ENCODE measurements at places on chromosomes 3 and 15.

GRCh38 chr15:61057376-61057775 is 171.7 kb downstream of the RORA start:
- DNase-seq: no peak

- DNase-seq: no peak
Observed at GRCh38 chr3:123818921-123819429, 65.2 kb downstream of the MYLK start.

GRCh38 chr3:40681658-40682055 is 156.9 kb downstream of the ZNF621 start:
- no peak for DNase-seq

GRCh38 chr3:105788593-105788992 is 80.2 kb downstream of the CBLB start:
- no peak for DNase-seq

DNA sequence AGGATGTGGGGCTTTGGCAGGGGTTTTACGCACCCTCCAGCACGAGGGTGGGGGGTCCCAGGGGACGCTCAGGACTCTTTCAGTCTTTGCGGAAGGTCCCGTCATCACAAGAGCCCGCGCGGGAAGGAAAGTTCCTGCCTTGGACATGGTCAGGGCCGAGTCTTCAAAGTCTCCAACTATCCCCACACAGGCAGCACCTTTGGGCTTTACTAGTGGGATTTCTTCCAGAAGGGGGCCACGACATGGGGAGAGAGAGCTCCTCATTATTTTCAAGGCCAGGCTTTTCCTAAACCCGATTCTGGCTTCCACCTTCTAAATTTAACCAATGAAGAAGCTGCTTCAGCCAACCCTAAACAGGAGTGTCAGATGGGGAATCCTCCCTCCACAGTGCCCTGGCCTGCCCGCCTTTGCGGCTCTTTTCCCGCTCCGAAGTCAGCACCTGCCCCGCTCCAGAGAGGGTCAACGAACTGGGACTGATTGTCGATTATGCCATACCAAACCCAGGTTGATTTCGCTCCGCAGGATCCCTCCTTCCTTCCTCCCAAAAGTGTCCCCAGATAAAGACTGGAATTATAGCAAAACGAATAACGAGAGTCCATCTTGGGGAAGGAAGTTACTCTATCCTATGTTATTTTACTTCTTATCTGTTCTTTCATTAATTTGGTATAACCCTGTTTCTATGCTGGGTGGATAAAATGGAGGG is 11.0 kb downstream of the SHOX2 start:
- no peak for DNase-seq

- DNase-seq: no peak
Observed at GRCh38 chr3:107366766-107367165, 10.5 kb upstream of the CCDC54 start.

- no peak for DNase-seq
Observed at GRCh38 chr3:187519428-187519890, 150.7 kb downstream of the SST start.

- no peak for DNase-seq
Observed at GRCh38 chr3:171187706-171188290, 161.3 kb upstream of the SLC2A2 start.

DNA sequence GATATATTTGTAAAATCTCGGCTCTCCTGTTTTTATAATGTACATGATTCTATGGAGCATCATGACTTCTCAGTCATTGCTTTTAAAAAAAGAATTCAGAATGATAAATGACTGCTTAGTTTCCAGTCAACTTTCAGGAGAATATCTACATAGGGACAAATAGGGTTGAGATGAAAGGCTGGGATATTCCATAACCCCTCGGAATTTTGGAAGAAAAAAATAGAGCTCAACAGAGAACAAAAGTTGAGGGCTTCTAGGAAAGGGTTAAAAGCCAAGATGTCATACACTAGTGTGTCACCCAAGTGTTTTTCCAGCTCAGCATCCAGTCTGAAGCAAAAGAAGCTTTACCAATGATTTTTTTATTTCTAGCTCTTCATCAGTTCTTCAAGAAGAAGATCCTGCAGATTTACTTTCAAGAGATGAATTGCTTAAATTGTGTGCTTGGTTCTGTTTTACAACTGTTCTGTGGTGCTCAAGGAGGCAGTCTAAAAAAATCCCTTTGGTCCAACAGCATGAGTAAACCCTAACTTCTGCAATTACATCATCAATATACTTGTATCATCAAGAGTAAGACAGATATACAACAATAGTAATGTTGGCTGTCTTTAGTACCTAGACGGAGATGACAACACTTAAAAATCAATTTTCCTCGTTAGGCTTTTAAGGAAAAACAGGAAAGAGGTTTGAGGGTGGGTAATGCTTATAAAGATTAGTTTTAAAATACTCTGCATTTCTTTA is 979 bp downstream of the UNC13C start:
- DNase-seq: no peak

- no peak for DNase-seq
Observed at GRCh38 chr15:34358948-34359347, 8.0 kb downstream of the LPCAT4 start.

DNA sequence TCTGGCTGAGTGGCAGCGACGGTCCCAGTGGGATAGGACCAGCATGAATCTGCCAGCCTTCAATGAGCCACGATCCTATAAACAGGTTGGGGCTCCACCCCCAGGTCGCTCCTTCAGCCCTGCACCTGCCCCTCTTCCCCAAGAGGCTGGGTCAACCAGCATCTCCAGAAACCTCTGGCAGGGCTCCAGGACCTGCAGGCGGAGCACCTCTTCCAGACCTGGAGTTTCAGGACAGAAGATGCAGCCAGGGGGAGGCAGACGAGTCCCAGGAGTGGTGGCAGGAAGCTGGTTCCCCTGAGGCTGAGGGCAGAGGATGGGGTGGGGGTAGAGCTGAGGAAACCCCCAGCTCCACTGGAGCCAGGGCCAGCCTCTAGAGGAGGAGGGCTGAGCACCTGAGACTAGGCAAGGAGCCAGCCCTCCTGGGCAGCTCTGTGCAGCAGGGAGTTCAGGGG is at the start of gene PLA2G4D:
Gene PLA2G4D, minus strand, starts transcription at position 51 of the 452 bp plus-strand sequence. CDS start 103 bp downstream, outside the sequence.
- no peak for DNase-seq

DNA sequence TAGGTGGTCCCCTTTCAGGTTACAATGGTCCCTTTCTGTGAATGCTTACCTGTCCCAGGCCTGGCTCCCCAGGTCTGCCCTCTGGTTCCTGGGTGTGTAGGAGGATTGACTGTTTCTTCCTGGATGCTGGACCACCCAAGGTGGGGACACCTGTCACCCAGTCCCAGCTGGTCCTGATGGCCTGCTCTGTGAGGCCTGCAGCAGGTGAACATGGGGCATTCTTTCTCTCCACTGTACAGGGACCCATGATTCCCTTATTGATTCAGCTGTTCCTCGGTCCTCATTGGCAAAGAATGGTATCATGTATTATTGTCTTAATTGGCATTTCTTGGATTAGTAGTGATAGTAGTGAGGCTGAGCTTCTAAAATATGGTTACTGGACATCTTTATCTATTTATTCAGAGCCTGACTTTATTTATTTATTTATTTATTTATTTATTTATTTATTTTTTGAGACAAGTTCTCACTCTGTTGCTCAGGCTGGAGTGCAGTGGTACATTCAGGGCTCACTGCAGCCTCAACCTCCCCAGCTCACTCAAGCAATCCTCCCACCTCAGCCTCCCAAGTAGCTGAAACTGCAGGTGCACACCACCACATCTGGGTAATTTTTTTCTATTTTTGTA is 8.8 kb upstream of the DNAJA4 start:
- DNase-seq: no peak

GRCh38 chr3:69097407-69098086 is 12.8 kb downstream of the ARL6IP5 start:
- DNase-seq: no peak

DNA sequence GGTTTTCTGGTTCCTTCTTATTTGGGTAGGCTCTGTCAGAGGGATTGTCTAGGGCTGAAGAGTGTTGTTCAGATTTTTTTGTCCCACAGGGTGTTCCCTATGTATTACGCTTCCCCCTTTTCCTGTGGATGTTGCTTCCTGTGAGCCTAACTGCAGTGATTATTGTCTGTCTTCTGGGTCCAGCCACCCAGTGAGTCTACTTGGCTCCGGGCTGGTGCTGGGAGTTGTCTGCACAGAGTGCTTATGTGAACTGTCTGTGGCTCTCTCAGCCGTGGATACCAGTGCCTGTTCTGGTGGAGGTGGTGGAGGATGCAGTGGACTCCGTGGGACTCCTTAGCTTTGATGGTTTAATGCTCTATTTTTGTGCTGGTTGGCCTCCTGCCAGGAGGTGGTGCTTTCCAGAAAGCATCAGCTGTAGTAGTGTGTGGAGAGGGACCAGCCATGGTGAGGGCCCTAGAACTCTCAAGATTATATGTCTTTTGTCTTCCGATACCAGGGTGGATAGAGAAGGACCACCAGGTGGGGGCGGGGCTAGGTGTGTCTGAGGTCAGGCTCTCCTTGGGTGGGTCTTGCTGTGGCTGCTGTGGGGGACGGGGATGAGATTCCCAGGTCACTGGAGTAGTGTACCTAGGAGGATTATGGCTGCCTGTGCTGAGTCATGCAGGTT is 53.8 kb downstream of the CCDC66 start:
- DNase-seq: no peak

GRCh38 chr3:151166161-151166560 is 36.9 kb downstream of the GPR171 start:
- DNase-seq: no peak

DNA sequence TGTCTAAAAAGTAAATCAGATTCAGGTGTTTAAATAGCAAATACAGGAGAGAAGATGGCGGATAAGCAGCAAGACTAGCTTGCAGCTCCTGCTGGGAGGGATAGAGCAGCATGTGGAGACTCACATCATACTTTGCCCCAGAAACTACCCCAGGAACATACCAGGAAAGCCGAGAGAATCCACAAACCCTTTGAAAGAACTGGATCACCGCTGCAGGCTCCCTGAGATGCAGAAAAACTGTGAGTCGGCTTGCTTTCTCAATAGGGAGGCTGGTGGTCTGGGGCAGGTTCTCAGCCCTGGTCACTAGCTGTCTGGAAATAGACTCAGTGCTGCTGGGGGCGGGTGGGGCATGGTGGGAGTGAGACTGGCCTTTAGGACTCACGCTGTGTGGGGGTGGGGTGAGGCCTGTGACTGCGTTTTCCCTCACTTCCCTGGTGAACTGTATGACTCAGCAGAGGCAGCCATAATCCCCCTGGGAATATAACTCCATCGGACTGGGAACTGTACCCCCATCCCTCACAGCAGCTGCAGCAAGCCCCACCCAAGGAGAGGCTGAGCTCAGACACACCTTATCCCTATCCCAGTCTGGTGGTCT is 142.8 kb downstream of the CNTN6 start:
- no peak for DNase-seq

DNA sequence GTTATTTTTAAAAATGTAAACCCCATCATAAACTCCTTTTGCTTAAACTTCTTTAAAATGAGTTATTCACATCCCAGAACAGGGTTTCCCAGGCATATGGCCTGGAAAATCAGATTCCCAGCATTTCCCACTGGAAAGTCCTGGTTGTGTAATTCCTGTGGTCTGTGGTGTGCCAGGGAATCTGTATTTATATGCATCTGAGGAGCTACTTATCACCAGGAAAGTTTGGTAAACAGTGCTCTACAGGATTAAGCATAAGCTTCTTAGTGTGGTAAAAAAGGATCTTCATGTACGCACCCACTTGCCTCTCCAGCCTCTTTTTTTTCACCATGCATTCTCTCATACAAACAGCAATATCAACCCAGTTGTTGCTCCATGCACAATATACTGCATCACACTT is 28.2 kb downstream of the MEIS2 start:
- no peak for DNase-seq

GRCh38 chr15:92001307-92001706 is 147.8 kb downstream of the SLCO3A1 start:
- DNase-seq: no peak

DNA sequence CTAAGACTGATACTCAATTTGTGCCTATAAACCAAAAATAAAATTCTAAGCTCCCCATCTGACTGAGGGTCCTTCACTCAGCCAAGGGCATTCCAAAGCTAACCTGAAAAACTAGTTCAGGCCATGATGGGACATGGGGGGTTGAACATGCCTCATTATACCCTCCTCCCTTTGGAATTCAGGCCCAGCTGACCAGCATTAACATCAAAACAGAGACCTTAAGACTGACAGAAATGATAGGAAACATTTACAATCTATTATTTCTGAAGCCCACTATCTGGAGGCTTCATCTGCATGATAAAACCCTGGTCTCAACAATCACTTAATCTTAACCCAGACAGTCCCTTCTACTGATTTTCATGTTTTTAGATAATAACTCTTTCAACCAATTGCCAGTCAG is 140.4 kb downstream of the ANO10 start:
- no peak for DNase-seq

DNA sequence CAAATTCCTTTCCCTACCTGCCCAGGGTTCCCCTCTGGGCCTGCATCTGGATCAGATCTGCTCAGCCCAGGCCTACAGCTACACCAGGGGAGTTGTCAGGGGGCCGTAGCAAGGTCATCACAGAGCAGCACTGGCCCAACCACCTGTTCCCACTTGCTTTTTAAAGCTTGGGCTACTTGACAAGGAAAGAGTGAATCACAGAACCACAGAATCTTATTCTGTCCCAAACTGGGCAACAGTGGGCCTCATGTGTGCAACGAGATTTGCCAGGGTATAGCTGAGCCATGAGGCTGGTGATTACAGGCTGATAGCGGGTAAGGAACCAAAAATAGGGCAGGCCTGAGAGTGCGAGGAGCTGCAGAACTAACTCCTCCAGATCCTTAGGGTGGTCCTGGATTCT is 66.7 kb downstream of the MYLK start:
- no peak for DNase-seq

GRCh38 chr3:30554317-30554690 is 52.1 kb upstream of the TGFBR2 start:
- DNase-seq: no peak

GRCh38 chr3:130760922-130761321 is 14.3 kb upstream of the PIK3R4 start:
- DNase-seq: no peak

DNA sequence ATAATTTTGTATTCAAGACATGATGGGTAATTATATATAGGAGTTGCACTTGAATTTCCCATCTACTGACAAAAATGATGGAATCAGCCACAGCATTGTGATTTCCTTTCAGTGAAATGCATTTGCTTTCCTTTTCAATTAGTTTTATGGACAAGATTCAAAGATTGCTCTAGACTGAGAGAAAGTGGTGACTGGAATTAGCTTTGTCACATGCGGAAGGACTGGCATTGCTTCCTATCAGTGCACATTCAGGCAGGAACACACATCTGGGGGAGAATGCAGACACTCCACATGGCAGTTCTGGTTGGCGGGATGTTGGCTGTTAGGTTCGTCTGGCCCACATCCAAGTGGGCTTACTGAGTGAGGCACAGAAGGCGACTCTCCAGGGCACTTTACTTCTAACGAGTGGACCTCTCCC is 399.3 kb upstream of the RGMA start:
- DNase-seq: no peak

- no peak for DNase-seq
Observed at GRCh38 chr3:14614189-14614588, 37.4 kb upstream of the CCDC174 start.

- no peak for DNase-seq
Observed at GRCh38 chr3:187841560-187841959, 96.3 kb upstream of the BCL6 start.

GRCh38 chr3:117692416-117692995 is 982.9 kb downstream of the TUSC7 start:
- no peak for DNase-seq
